ENCODE measurements at places on chromosomes 16 and 17.

DNA sequence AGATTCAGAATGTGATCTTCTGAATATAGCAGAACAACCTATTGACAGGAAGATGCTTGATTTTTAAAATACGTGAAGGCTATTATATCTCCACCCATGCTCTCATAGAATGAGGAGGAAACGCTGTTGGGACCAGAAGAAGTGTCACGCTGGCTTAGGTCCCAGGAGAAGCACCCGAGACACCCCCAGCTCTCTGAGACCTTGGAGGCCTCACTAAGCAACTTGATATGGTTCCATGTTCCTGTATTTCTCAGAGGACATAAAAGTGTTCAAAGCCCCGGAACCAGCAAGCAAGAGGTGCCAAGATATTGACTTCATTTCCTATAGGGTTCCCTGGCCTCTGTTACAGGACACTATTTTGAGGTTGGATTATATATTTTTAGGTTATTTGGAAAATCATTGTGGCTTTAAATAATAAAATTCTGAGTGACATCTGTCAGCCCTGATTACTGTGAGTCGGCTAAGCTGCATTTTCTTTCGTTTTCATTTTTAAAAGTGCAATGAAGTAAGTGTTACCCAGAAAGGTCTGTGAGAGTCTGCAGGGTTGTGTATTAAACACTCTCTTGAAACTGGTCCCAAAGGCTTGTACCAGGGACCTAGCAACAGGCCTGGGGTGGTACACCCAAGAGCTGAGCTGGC lies 400.0 kb downstream of the SOX9 start:
- DNase-seq, result no peak
- no peaks in the 10 kb centered on the region for H3K4me1 ChIP-seq
- H3K27ac ChIP-seq, result no peak overlapping the region
- H3K27me3 ChIP-seq, result peaks cover 19% of the 10 kb centered on the region
- H3K36me3 ChIP-seq, result no peaks in the 10 kb centered on the region
- H3K4me3 ChIP-seq, result no peak overlapping the region

DNA sequence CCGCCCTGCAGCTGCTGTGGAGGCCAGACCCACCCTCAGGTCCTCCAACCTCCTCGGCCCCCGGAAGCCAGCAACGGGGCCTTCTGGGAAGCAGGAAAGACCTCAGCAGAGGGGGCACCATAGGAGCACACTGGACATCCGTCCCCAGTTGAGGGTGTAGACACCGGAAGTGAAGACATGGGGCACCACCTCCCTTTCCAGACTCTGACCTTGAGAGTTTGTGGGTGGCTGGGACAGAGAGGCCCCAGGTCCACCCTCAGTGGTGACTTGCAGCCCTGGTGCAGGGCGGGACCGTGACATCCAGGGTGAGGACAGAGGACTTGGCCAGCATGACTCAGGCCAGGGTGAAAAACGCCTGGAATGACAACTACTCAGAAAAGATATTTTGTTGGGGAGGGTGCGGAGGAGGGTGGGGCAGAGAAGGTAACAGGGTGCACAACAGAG lies 19.9 kb downstream of the CEP295NL start:
- no peaks in the 10 kb centered on the region for H3K36me3 ChIP-seq
- peak overlapping the region; percentile 80 for H3K27ac ChIP-seq
- DNase-seq, result peak; percentile 20
- peaks cover 2% of the 10 kb centered on the region for H3K27me3 ChIP-seq
- H3K4me1 ChIP-seq, result peaks cover 25% of the 10 kb centered on the region

DNA sequence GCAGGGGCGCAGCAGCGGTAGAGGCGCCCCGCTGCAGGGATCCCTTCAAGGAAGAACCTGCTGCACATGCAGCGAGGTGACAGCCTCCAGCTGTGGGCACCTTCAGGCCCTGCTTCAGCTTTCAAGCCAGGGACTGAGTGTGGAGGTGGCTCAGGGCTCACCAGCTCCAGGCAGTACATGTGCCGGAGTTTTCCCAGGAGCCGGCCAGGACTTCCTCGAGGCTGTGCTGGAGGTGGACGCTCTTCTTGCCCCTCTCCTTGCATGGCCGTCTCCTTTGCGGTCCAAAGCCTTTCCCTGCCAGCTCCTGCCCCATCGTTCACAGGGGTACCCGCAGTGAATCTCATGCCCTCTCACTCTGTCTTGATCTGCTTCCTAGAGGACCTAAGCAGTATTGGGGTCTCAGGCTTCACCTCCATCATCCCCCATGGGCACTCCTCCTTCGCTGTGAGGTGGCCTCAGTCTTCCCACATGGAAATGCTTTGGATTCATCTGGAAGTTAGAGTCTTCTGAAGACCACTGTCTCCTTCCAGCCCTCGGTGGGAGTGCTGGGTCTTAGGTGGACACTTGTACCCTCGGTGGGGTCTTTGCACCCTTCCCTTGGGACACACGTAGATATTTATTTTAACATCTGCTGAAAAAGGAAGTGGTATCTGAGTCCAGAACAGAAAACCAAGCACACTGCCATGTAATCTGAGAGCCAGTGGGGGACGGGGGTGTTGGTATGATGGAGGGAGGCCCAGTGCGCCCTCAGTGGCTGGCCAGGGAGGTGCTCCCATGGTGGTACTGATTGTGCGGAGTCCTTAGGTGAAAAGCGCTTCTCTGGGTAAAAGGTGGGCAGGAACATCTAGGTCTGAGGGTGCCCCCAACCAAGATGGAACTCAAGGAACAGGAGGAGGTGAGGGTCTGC lies 7.0 kb downstream of the XYLT2 start:
- H3K4me1 ChIP-seq, result peaks cover 12% of the 10 kb centered on the region
- peaks cover 20% of the 10 kb centered on the region for H3K36me3 ChIP-seq
- H3K4me3 ChIP-seq, result no peak overlapping the region
- no peak overlapping the region for H3K27ac ChIP-seq

- H3K4me1 ChIP-seq, result peaks cover 15% of the 10 kb centered on the region
- H3K36me3 ChIP-seq, result no peaks in the 10 kb centered on the region
- H3K27me3 ChIP-seq, result no peaks in the 10 kb centered on the region
- no peak overlapping the region for H3K4me3 ChIP-seq
Measured at GRCh38 chr16:85042167-85042526, 14.6 kb downstream of the KIAA0513 start.

- DNase-seq, result peak; percentile 70
- H3K4me3 ChIP-seq, result no peak overlapping the region
- H3K27ac ChIP-seq, result no peak overlapping the region
- no peaks in the 10 kb centered on the region for H3K27me3 ChIP-seq
Measured at GRCh38 chr17:7862692-7863437, 5.1 kb downstream of the CYB5D1 start.

DNA sequence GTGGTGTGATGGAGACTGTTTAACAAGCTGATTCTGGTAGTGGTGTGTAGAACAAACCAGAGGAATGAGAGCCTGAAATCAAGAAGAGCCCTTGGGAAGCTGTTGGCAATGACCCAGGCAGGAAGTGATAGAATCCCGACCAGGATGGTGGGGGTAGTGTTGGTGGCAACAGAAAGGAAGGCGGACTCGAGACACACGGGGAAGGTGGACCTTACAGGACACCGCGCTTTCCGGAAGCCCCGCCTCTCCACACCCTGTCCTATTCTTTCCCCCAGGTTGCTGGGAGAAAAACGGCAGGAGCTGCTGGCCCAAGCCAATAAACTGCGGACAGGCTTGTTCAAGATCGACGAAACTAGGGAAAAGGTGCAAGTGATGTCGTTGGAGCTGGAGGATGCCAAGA lies 30.0 kb upstream of the KDM6B start:
- no peaks in the 10 kb centered on the region for H3K36me3 ChIP-seq
- no peaks in the 10 kb centered on the region for H3K4me1 ChIP-seq
- no peak overlapping the region for H3K4me3 ChIP-seq

DNA sequence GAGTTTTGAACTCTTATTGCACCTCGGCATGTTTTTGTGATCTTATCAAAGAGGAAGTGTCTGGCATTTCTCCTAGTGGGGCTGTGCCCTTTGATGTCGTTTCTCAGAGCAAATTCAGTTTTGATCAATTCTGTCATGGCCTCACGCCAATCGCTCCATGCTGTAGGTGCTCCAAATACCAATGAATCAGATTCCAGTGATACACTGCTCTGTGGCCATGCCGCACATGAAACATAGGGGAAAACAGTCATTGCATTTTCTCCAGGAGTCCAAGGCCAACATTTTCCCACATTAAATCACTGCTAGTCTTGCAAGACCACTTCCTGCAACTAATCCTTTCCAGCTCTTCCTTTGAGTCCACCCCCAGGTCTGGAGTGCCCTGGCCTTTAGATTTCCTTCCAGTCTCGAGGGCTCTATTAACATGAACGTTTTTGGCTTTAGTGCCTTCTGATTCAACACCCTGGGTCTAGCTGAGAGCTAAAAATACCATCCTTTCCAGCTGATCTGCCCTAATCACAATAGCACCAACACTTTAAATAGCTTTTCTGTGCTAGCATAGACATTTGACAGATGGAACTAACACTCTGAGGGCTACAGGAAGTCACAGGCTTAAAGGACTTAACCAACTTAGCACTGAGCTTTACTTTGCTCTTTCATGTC lies 18.2 kb upstream of the RASL10B start:
- peaks cover 14% of the 10 kb centered on the region for H3K4me1 ChIP-seq
- peaks cover 24% of the 10 kb centered on the region for H3K36me3 ChIP-seq
- no peak overlapping the region for H3K4me3 ChIP-seq
- DNase-seq, result no peak
- H3K27ac ChIP-seq, result no peak overlapping the region

DNA sequence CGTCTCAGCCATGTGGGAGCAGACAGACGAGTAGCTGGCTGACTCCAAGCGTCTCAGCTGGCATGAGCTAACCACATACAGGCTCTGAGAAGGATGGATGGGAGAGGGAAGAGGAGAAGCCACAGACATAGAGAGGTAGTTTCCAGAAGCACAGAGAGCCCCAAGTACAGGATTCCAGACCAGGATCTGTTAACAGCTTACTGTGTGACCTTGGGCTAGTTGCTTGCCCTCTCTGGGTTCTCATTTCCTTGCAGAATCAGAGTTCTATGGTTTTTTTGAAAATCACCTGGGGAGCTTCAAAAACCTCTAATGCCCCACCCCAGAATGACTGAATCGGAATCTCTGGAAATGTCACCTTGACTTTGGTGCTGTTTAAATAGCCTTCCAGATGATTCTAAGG lies 60.2 kb downstream of the ABCC6 start:
- H3K27ac ChIP-seq, result no peak overlapping the region
- H3K36me3 ChIP-seq, result no peaks in the 10 kb centered on the region
- peaks cover 2% of the 10 kb centered on the region for H3K27me3 ChIP-seq
- H3K4me3 ChIP-seq, result no peak overlapping the region
- no peaks in the 10 kb centered on the region for H3K4me1 ChIP-seq

DNA sequence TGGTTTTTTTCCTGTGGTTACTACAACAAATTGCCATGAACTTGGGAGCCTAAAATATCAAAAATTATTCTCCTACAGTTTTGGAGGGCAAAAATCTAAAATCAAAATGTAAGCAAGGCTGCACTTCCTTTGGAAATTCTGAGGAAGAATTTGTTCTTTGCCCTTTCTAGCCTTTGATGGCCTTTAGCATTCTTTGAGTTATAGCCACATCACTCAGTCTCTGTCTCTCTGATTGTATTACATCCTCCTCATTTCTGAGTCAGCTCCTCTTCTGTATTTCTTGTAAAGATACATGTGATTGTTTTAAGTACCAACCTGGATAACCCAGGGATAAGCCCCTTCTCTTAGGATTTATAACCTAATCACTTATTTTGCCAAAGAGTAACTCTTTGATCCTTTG lies 282.0 kb downstream of the BCAS3 start:
- no peaks in the 10 kb centered on the region for H3K4me1 ChIP-seq
- H3K27me3 ChIP-seq, result no peaks in the 10 kb centered on the region
- peaks cover 19% of the 10 kb centered on the region for H3K36me3 ChIP-seq
- no peak overlapping the region for H3K27ac ChIP-seq
- DNase-seq, result no peak
- H3K4me3 ChIP-seq, result no peak overlapping the region

- H3K27ac ChIP-seq, result no peak overlapping the region
- no peaks in the 10 kb centered on the region for H3K36me3 ChIP-seq
- H3K4me3 ChIP-seq, result no peak overlapping the region
- peaks cover 4% of the 10 kb centered on the region for H3K27me3 ChIP-seq
Measured at GRCh38 chr17:7797976-7798375, 36.0 kb upstream of the KDM6B start.
